Islet precursor cell (in vitro differentiated cells): ENCODE measurements at places on chromosomes 3 and 15.

DNA sequence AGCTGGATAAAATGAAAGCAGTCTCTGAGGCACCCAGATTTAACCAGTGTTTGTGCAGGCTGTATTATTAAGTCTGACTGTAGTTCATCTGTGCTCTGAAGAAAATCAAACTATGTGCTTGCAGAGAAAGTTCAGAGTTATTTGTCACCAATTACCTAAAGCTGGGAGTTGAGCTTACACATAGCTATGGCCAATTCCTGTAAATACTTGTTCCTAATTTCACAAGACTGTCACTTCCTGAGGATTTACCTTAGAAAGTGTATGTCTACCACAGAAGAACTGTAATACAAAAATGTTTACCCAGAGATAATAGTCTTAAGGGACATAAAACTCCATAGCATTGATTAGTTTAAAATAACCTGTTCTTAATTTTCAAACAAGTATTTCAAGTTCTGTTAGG lies 628.4 kb upstream of the TGFBR2 start:
- no peak for DNase-seq

DNA sequence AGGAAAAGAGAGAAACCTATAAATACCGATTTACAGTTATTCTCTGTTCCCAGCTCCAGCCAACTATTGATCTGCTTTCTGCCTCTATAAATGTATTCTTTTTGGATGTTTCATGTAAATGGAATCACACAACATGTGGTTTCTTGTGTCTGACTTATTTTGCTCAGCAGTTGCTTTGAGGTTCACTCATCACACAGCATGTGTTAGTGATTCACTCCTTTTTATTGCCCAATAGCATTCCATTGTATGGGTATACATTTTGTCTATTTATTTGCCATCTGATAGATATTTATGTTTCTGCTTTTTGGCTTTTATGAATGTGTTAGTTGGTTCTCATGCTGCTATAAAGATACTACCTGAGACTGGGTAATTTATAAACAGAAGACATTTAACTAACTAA lies 23.6 kb downstream of the CCR1 start:
- DNase-seq = no peak

DNA sequence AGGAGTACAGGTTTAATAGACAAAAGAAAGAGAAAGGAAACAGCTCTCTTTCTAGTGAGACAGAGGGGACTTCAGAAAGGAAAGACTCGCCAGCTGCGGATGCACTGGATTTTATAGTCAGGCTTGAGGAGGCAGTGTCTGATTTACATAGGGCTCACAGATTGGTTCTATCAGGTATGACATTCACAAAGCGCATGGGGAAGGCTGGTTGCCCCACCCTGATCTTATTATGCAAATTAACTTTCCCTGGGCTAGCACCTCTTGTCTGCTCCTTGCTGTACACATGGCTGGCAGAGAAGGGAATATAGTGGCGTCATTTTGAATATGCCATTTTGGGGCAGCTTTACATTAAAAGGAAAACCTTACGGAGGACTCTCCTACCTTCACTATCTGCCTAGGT lies 938.4 kb upstream of the SEMA6D start:
- DNase-seq = no peak

GRCh38 chr3:184336547-184337398 lies 627 bp upstream of the FAM131A start:
- DNase-seq = no peak

GRCh38 chr3:95813244-95813643 lies 1001.1 kb upstream of the EPHA6 start:
- no peak for DNase-seq

GRCh38 chr3:193350744-193351143 lies 27.8 kb downstream of the ATP13A5 start:
- DNase-seq = no peak

- no peak for DNase-seq
Measured at GRCh38 chr3:129061023-129061887, 676 bp downstream of the GP9 start.

DNA sequence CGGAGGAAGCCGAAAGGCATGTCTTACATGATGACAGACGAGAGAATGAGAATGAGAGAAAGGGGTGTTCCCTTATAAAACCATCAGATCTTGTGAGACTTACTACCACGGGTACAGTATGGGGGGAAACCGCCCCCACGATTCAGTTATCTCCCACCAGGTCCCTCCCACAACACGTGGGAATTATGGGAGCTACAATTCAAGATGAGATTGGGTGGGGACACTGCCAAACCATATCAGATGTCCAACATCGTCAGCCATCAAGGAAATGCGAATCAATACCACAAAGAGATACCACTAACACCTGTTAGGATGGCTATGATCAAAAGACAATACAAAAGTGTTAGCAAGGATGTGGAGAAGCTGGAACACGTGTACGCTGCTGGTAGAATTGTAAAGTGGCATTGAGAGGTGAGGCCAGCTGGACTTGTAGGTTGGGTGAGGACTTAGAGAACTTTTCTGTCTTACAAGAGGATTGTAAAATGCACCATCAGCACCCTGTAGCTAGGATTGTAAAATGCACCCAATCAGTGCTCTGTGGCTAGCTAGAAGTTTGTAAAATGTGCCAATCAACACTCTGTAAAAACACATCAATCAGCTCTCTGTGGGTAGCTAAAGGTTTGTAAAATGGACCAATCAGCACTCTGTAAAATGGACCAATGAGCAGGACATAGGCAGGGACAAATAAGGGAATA lies 37.5 kb downstream of the VGLL4 start:
- no peak for DNase-seq

DNA sequence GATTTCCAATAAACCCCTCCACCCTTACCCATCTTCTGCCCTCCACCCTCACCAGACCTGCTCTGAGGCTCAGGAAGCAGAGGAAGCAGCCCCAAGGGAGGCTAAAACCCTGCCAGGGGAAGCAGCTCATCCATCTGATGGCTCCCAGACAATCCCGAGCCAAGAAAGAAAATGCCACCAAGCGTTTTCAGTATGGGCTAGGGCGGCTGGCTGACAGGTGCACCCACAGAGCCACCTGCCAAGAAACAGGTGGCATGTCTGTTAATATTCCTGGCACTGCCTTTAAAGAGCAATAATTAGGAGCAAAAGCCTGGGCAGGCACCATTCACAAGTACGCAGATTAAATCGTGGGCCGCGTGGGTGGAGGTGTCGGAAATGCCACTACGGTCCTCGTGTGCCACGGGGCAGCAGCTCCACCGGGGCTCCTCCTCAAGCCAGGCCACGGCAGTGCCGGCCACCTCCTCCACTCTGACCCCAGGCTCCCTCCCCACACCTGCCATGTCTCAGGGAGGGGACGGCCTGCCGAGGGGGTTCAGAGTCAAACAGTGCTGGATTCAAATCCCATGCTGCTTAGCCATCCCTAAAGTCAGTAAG lies 23.9 kb upstream of the GRIP2 start:
- DNase-seq = no peak

- DNase-seq = peak; percentile 50
Measured at GRCh38 chr3:116741467-116741866, 31.9 kb downstream of the TUSC7 start.

- DNase-seq = no peak
Measured at GRCh38 chr15:40469776-40470390, 901 bp upstream of the CHST14 start.

DNA sequence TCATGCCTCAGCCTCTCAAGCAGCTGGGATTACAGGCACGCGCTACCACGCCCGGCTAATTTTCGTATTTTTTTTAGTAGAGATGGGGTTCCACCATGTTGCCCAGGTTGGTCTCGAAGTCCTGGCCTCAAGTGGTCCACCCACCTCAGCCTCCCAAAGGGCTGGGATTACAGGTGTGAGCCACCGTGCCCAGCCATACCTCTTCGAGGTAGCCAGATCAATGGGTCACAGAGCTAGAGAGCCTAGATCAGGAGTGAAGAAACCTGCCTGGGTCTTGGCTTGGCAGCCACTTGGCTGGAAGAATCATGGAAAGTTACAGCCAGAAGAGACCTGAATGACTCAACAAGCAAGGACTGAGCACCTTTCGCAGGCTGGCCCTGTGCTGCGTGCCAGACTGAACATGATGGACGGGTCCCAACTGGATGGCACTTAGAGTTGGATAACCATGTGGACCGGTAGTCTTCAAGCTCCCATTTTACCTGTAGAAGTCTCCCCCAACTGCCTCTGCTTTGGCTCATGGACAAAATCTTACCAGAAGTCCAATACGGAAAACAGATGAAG lies 29.7 kb downstream of the GNB5 start:
- DNase-seq = peak; percentile 33

DNA sequence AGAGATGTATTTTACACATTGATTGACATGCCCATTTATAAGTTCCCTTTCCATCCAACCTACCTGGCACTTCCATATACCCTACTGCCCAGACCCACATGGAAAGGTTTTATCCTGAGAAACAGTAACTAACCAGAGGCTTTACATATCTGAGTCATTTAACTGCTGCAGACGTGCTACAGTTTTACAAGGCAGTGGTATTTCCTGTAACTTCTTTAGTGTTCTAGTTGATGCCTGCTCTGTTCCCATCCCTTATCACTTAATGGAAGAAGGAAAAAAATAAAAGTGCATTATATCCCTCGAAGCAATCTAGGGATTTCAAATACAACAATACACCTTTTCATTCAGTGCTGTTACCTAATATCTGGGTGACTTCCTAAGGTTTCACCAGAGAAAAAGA lies 107.1 kb downstream of the TMCO5A start:
- DNase-seq = peak; percentile 62

DNA sequence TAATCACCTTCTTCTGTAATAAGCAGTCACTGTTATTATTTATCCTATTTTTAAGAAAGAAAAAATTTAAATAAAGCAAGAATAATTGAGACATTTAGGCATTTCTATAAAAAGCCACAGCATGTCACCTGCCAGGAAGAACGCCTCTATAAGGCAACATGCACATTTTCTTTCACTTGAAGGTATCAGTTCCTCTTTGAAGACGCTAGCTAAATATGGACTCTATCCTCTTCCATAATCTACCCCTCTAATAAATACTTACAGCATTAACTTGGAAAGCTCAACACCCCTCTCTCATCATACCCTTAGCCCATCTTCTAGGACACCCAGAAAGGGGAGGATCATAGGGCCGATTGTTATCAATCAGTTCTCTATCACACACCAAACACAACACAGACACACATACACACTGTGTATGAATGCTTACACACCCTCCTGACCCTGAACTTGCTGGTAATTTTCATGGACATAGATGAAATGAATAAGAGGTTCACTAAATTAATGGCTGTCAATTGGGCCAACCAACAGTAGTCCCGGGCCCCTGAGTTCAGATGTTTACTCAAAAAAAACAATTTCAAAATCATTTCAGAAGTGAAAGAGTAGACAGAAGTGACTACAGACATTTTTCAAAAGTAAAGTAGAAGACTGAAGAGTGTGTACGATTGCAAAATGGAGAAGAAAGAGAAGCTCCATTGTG lies 102.5 kb downstream of the ZMAT3 start:
- DNase-seq = no peak
